ENCODE measurements at places on chromosomes 12 and 14.

DNA sequence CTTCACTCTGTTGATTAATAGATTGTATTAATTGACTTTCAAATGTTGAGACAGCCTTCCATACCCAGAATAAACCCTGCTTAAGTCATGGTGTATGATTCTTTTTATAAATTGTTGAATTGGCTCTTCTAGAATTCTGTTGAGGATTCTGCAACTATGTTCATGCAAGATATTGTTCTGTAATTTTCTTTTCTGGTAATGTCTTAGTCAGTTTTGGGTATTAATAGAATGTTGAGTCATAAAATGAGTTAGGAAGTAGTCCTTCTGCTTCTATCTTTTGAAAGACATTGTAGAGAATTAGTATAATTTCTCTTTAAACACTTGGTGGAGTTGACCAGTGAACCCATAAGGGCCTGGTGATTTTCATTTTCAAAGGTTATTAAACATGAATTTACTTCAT, 958.9 kb downstream of the LRFN5 start:
- DNase-seq = no peak

GRCh38 chr12:96193725-96194575, at the start of gene ELK3:
Gene ELK3, plus strand, starts transcription at chr12:96194375.
- DNase-seq = peak; percentile 71

DNA sequence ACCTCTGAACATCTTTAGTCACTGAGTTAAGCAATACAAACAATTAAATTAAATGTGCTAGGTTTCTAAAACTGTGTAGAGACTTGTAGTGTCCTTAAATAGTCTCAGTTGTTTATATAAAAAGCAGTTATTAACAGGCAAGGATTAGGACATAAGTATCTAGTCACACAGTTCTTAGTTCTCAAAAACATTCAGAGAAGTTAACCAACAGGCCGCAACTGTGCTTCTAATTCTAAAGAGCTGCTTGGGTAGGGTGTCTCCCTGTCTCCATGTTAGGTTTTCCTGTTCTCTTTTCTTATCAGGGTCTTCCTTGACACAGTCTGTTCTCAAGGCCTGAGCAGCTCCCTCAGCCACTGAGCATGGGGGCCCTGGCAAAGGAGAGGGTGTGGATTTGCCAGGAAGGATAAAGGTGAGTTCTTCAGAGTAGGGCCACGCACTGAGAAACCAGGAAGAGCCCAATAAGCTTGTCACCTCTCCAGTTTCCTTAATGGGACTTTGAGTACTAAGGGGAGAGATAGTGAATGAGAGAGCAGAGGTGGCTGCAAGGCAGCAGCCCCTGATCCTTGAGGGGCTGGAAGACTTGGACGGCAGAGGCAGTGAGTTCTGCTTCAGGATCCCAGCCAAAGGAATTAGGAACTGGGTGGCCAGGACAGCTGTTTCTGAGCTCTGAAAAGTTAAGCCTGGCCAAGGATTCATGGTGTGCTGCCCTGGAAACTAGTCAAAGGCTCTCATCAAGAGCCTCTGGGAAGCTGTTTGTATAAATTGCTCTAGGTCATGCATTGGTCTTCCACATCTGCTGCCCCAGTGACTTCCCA, 177.3 kb downstream of the MYRFL start:
- no peak for DNase-seq

GRCh38 chr12:88243982-88244381, 101.9 kb downstream of the TMTC3 start:
- no peak for DNase-seq

GRCh38 chr14:95531473-95531872, 3.4 kb upstream of the GLRX5 start:
- no peak for DNase-seq

DNA sequence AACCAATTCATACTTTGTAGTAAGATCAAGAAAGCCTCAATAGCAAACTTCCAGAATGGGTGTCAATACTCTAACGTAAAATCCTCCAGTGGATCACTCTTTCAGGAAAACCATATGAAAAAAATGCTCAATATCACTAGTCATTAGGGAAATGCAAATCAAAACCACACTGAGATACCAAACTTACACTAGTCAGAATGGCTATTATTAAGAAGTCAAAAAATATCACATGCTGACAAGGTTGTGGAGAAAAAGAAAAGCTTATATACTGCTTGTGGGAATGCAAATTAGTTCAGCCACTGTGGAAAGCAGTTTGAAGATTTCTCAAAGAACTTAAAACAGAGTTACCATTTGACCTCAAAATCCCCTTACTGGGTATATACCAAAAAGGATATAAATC, 49.5 kb upstream of the ATXN7L3B start:
- peak; percentile 21 for DNase-seq

GRCh38 chr14:74429221-74429691, 3.2 kb upstream of the SYNDIG1L start:
- no peak for DNase-seq

- DNase-seq = no peak
These were observed 54.7 kb upstream of the MAP1LC3B2 start for GRCh38 chr12:116504438-116504837.

DNA sequence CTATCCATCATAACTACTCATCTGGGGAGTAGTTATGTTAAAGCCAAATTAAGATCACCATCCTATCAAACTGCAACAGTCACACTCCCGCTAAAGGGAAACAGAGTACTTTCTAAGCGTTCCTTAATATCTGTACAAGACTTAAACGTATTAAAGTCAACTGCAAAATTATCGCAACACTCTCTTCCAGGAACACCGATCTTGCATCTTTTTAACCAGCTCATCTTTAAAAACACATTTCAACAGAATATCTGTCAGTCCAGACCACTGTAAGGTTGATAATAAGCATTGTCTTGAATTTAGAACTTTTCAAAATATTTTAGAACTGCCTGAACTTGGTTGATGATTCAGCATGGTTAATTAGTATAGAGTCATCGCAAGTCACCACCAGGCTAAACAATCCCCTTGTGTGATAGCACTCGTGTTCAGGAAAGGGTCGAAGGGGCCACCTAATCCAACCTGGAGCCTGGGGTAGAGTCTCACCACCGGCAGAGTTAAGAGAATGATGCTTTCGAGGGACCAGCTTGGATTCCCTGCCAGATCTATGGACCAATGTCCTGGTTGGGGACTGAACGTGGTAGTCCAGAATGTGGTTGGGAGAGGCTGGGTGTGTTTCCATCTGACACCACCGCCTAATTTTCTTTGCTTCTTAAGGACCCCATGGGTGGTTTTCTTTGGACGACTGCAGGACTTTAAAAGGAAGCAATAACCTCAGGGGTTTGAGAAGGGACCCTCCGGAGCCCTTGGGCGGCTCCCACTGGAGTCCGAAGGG, 890 bp downstream of the SPTLC2 start:
- no peak for DNase-seq

DNA sequence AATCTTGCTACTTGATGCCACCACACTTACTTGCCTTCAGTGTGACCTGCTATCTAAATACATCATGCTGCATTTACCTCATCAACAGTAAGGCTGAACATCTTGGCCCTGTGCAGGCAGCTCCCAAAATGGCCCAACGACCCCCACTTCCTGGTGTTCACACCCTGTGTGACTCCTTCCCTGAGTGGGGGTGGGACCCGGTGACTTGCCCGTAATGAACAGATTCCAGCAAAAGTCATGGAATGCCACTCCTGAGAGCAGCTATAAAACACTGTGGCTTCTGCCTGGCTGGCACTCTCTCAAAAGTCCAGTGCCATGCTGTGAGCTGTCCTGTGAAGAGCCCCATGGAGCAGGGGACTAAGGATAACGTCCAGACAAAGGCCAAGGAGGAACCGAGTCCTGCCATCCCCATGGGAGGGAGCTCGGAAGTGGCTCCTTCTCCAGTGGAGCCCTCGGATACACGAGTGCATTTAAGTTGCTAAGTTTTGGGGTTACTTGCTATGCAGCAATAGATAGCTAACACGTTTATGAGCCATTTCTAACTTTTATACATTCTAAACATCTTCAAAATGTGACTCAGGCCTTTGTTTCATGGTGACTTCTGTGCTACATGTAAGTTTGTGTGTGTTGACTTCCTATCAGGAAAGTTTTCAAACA, 33.0 kb downstream of the P2RX2 start:
- no peak for DNase-seq

DNA sequence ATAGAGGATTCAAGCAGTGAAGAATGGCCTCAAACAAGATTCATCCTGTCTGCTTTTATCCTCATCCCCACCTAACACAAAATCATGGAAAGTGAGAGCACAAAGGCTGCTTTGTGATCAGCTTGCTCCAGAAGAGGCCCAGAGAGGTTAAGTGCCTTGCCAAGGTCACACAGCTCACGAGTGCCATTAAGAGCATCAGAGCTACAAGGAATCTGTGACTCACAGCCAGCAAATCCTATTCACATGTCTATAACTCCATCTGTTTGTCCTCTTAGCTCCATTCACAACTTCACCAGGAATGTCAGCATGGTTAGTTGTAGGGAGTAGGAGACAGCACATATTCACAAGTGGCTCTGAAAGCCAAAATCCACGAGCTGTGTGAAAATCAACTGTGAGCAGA, 79.8 kb downstream of the TTC9 start:
- no peak for DNase-seq

GRCh38 chr14:74418031-74418430, 8.0 kb downstream of the SYNDIG1L start:
- DNase-seq = no peak

- peak; percentile 74 for DNase-seq
These were observed 17.8 kb upstream of the HDAC7 start for GRCh38 chr12:47837190-47838171.

DNA sequence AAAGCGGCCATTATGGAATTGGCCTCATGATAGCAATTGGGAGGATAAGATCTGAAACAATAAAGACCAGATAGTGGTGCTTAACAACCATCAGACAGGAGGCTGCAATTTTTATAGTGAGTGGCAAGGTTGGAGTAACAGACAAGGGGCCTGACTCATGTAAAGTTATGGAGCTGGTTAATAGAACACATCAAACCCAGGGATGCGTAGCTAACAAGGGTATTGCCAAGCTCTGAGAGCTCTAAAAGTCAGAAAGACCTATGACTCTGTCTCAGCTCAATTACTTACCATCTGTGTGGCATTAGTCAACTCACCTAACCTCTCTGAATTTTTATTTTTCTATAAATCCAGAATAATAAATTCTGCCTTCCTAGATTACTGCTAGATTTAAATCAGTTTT, 1731.5 kb upstream of the FLRT2 start:
- DNase-seq = no peak

DNA sequence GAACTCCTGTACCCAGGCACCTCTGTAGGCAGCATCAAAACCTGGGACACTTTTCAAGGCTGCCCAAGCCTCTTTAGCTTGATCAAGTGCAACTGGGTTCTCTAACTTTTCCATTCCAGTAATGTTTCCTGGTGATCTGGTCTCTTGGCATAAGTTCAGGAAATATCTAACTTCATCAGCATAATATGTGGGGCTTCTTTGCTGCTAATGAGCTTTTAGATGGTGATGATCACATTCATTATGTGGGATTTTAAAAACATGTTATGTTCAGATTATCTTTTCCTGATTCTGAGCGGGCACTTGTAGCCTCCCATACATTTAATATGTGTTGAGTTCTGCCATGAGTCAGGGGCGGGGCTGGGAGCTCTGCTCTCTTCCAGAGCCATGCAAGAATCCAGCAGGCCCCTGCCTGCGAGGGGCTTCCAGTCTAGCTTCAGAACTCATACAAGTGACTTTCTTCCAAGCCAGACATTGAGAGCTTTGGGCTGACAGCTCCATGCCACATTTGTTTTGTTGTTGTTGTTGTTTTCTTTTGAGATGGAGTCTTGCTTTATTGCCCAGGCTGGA, 39.5 kb upstream of the RIN3 start:
- DNase-seq = no peak

DNA sequence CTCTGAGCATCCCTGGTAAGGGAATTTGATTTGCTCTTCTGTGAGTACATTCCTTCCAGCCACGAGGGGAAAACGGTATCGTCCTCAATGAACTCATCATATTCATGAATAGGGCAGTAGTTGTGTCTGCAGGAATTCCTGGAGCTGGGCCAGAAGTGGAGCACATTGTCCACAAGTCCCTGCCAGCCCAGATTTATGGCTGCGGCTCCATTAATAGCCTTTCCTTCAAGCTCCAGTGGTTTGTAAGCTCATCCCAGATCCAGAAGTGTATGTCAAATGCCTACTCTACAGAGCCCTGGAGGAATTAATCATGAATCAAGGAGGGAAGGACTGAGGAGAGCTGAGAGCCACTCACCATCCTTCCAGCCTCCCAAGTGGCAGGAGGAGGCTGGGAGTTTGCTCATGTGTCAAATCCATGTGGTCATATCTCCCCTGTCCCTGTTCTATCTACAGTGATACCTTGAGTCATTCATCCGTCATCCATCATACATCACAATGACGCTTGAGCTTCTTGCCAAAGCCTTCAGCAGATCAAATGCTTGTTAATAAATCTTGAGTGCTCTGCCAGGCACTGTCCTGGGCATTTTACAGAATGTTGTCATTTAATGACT, 65.5 kb downstream of the SVOP start:
- no peak for DNase-seq

- no peak for DNase-seq
These were observed 13.3 kb downstream of the ASCL1 start for GRCh38 chr12:102970780-102971179.

DNA sequence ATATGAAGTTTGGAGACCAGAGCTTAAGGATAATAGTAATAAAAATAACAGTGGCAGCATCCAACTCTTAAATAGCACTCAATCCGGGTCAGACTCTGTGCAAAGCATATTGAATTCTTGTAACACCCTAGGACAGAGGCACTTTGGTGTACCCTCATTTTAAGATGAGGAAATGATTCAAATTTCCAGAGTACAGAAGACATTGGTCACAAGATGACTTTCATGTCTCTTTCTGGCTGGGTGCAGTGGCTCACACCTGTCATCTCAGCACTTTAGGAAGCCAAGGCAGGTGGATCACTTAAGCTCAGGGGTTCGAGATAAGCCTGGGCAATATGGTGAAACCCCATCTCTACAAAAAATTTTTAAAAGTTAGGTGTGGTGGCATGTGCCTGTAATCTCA, 235.8 kb downstream of the SLC15A4 start:
- DNase-seq = no peak

- DNase-seq = no peak
These were observed 142.0 kb upstream of the RTL1 start for GRCh38 chr14:101045511-101045910.

DNA sequence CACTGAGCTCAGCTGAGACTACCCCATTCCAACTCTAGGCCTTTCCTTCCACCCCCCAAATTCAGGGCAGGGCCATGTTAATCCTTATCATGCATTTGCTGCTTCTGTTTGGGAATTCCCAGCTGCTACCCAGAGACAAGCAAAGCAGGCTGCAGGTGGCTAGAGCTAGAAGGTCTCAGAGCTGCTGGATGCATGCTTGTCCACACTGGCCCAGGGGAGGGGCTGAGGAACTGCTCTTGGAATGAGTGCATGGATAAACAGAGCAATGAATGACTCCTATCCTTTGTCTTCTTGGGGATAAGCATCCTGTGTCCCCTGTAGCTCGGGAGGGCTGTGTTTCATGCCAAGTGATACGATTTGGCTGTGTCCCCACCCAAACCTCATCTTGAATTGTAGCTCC, 136.8 kb upstream of the NOS1 start:
- DNase-seq = no peak

DNA sequence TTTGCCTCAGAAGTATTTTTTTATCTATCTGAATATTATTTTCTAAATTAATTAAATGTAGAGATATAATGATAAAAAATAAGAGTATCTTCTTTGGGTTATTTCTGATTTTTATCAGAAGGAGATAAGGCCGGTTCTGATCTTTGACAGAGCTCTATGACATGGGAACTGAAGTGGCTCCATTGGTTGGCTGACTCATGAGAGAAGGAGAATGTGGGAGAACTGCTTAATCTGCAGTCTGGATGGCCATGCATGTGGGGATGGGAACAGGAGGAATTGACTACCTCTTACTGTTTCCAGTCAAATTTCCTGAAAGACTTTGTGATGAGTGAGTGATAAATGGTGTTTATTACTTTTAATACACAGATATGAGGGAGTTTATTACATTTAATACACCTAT, 155.8 kb upstream of the ATP2B1 start:
- DNase-seq = no peak

Measured in GM12865 (cell line).